ENCODE measurements at places on chromosomes 11 and 22.

DNA sequence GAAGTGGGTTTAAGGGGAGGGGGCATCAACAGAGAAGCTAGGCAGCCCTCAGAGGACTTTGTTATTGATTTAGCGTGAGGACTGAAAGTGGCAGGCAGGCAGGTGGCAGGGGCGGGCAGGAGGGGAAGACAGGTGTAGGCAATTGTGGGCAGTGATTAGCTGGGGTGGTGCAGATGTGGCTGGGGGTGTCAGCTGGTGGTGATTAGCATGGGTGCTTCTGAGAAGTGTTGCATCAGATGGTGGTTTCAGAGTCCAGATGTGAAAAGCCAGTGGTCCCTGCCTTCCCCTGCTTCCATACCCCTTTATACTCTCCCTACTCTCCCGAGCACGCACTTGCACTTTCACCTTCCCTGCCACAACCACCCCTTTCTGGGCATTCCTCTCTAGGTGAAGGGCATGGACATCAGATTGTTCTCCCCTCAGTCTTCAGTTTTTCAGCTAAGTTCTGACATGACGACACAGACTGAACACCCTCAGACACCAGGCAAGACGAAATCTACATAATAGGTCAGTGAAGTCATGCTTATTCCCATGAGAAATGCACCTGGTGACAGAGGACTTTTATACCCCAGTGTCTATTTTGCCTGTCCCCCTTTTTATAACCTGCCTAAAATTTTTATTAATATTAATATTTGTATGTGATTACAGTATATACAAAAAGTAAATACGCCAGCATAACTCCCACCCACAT is 435.7 kb upstream of the CADM1 start:
- DNase-seq = peak; percentile 92

DNA sequence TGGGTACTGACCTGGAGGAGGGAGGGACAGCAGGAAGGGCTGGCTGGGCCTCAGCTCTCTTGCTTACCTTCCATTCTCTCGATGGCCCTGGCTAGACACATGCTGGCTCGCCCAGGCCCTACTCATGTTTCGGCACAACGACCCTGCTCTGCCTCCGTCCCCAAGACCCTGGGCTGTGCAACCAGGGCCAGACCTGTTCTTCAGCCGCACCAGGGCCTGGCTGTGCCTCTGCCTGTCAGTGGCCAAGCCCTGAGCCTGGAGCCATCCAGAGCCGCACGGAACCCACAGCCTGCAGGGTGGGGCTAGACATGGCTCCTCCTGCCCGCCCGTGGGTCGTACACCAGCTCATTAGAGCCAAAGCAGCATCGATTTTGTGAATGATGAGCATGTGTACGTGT is 47.5 kb downstream of the RTN4R start:
- DNase-seq = no peak

GRCh38 chr11:9858822-9859221 is 194.9 kb downstream of the SWAP70 start:
- no peak for DNase-seq

DNA sequence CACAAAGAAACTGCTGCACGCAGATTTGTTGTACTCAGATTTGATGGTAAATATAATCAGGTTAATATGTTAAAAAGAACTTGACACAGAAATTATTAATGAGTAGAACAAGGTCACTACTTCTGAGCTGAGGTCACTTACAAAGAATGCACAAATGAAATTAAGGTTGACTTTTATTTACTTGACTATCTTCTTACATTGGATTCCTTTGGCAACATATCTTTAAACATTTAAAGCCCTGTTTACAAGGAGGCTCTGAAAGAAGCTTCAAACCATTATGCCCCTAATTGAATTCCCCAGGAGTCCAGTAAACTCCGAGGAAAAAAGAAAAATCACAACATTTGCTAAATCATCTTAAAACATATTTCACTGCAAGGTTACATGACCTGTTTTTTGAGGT is 245.5 kb downstream of the SOX6 start:
- DNase-seq = no peak
